Effector CD4-positive, alpha-beta T cell (primary cell): ENCODE measurements at places on chromosomes 2 and 18.

DNA sequence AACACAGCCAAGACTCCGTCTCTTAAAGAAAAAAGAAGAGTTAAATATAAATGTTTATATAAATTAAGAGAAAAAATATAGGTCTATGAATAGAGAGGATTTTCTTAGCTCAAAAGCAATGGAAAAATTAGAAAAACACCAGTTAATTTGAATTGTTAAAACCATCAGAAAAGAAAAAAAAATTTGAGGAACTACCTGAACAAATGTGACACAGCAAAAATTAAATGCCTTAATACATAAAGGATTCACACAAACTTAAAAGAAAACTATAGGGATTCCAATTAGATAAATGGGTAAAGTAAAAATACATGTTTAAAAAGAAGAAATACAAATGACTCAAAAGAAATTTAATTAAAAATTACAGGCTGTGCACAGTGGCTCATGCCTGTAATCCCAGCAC lies 147.9 kb upstream of the DNMT3A start:
- no peak for DNase-seq

GRCh38 chr18:67500522-67501205 lies 15.9 kb downstream of the DSEL start:
- no peak for DNase-seq

GRCh38 chr2:120822933-120823332 lies 87.3 kb downstream of the GLI2 start:
- no peak for DNase-seq

GRCh38 chr18:60809937-60810336 lies 437.4 kb upstream of the MC4R start:
- DNase-seq: no peak

DNA sequence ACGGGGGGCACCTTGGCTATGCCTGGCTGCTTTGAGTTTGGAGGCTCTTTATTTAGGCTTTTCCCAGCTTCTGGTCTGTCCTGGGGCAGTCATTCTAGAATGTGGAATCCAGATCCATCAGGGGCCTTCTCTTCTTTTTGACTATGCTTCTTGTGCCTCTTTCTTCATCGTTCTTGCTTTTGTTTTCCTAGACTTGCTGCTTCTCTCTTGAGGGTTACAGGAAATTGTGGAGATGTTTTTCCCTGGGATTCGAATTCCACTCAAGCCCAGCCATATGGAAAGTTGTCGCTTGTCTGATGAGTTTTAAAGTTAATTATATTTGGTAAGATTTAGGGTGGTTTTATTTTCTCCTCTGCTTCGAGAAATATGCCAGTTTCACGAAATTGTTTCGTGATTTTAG lies 2.4 kb downstream of the GLI2 start:
- DNase-seq: no peak

DNA sequence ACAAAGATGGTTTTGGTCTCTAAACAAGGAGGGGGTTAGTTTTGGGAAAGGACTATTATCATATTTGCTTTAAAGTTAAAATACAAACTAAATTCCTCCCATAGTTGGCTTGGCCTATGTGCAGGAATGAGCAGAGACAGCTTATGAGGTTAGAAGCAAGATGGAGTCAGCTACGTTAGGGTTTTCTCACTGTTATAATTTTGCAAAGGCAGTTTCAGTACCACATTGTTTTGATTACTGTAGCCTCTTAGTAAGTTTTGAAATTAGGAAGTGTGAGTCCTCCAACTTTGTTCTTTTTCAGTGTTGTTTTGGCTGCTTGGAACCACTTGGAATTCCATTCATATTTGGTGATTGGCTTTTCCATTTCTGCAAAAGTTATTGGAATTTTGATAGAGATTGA lies 23.4 kb downstream of the LCLAT1 start:
- no peak for DNase-seq

GRCh38 chr18:35888329-35888728 lies 84.2 kb upstream of the RMP24 start:
- DNase-seq: no peak

DNA sequence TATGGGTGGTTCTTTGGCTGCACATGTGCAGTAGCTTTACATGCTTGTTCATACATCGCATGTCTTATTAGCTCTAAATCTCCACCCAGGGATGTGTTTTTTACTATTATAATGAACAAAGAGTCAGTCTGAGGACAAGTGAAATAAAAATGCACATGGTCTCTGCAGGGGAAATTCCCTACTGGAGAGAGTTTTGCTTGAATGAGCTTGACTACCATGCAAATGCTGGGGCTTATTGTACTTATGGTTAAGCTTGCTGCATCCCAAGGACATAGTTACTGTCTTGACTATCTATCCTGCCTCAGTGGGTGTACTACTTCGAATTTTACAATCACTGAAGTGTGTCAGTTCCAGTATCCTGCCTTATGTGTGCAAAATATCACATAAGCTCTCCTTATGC lies 362.7 kb downstream of the TDRD15 start:
- DNase-seq: no peak

DNA sequence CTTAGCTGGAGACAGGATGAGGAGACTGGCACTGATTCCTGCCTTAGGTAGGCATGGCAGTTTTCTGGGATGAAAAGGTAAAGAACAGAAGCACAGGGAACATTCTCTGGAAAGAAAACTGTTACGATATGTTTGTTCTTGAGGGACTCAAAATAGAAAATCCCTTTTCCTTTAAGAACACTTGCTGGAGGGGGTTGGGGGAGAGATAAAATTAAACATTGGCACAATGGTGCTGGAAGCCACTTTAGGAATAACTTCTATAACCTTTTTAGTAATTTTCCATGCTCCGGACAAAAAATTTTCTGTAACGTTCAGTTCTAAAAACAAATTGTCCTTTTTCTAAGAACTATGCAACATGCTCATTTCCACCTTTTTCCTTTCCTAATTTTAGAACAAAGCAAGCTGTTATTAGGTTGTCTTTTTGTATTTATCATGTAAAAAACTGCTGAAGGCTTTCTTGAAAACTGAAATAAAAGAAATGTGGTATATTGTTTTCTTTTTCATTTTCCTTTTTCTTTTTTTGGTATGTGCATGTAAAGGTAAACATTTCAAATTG lies 343.8 kb downstream of the EPHA4 start:
- DNase-seq: no peak

- no peak for DNase-seq
These were observed 30.9 kb upstream of the GIGYF2 start for GRCh38 chr2:232666051-232666805.

DNA sequence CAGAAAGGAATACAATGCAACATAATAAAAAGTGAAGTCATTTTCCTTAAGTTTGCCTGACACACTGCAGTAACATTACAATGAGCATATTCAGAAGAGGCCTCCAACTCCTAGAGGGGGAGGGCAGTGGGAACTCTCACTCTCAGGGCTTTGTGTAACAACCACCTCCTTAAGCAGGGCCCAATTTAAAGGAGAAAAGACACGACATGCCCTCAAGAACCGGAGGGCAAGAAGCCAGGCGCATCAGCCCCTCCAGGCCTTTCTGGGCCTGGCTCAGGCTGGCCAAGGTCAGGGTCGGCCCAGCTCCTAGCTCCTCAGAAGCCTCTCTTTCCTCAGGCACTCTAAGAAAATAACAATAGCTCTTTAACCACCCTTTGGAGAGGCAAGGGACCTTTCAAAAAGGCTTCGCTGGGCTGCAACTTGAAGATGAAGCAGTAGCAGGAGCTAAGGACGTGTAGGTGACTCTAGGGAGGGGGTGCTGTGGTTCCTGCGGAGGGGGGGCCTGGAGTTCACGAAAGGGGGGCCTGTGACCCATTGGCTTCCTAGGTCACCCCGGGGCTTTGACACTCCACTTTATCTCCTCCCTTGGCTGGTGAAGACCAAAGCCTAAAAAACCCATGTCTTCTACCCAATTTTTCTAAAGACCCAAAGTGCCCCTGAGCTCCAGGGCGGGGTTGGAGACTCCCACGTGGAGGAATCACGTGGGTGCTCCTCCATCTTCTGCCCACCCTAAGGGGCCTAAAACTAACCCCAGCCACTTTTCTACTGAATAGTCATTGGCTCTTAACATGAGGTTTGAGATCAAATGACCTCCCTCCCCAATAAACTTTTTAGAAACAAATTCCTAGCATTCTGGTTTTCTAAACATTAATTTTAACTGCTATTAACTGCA lies 13.3 kb downstream of the SERTAD2 start:
- DNase-seq: no peak

GRCh38 chr2:231111987-231112386 lies 12.9 kb downstream of the HTR2B start:
- no peak for DNase-seq

DNA sequence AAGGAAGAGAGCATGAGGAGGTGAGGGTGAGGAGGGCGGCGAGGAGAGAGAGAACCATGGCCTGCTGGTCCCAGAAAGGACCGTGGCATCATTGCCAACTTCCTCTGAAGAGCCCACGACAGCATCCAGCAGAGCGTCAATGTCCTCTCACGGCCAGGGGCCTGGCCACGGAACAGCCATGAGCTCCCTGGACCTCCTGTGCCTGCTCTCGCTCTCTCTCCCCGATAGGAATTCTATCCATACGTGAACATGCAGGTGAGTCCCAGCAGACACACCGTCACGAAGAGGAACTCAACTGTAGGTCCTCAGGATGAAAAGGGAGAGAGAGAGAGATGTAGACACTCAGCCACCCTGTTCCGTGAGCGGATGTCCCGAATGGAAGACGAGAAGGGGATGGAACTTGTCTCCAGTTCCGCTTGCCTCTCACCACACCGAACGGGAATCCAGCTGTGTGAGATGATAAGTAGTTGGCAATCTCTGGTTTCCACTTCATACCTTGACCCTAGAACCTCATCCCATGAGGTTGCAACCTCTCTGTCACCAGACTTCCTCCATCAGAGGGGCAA lies 107.6 kb downstream of the TNS1 start:
- no peak for DNase-seq

DNA sequence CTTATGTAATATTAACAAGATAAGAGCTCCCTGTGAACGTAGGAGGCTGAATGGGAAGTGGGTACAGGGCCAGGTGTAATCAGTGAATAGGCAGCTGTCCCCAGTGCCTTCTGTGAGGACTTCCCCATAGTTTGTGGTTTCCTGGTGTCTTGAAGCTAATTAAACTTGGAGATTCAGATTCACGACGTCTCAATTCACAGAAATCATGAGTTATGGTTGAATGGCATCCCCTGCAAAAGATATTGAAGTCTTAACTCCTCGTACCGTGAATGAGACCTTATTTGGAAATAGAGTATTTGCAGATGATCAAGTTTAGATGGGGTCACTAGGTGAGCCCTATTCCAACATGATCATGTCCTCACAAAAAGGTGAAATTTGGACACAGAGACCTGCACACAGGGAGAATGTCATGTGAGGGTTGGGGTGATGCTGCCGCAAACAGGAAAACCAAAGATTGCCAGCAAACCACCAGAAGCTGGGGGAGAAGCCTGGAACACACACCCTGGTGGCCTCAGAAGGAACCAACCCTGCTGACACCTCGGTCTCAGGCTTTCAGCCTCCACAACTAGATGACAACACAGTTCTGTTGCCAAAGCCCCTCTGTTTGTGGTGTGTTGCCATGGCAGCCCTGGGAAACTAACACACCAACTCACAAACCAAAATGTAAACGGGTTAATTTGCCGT lies 13.2 kb downstream of the ARL4C start:
- DNase-seq: peak; percentile 78

- DNase-seq: no peak
These were observed 351.0 kb upstream of the POU3F3 start for GRCh38 chr2:104502901-104503300.

GRCh38 chr2:6993229-6993640 lies 76.0 kb downstream of the RNF144A start:
- DNase-seq: no peak

DNA sequence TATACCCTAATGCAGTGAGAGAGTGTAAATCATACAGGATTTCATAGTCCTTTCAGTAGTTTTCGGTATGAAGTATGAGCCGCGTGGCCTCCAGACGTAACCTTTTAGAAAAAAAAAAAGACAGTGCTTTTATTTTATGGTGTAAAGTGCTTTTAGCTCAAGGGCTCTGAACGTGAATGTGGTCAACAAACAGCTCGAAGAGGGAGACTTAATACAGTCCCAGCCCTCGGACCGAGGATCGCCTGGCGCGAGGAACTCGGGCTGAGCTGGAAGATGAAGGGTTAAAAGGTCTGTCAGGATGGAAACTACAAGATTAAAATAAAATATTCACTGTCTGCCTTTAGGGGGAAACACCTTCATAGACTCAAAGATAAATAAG lies 4.0 kb upstream of the BCL11A start:
- no peak for DNase-seq

DNA sequence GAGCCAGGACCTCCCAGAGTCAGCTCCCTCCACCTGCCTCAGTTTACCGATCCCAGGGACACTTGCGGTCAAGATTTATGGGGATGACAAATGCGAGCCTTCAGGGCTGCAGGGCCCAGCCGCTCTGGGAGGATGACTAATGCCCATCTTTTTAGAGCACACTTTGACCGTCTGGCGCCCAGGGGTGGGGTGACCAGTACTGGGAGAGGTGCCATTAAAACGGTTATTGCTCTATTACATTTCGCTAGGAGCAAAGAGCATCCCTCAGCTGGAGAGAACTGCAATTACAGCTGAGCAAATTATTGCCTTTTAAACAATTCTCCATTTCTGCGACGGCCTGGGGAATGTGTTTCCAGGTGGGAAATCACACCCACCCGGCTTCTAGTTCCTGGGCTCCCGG lies 42.6 kb upstream of the HPCAL1 start:
- DNase-seq: no peak

- DNase-seq: no peak
These were observed 377.1 kb upstream of the SLC39A10 start for GRCh38 chr2:195279840-195280427.

DNA sequence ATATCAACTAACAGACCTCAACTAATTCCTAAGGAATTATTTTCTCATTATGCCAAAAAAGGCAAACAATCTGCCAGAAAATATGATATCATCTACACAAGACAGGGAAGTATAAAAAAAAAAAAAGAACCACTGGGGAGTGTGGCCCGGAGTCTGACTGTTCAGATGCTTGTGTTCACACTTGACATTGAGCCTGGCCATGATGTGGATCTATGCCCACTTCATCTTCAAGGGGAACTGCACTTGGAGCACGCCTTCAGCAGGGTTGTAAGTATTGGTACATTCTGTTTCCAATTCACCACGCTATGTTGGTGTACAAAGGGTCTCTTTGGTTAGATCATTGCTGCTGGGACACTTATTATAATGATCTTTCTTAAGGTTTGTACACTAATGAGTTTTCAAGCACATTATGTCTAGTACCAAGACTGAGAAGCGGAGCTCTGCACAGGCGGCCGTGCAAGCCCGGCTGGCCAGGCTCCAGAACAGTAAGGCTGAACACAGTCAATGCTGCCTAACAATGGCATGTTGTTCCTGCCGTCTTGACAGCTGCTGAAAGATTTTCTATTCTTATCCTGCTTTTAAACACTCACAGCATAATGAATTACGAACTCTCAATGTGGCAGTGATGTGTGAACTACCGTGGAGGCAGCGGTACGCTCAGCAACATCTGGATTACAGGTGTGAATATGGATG lies 788.4 kb upstream of the SOX11 start:
- DNase-seq: no peak

- DNase-seq: no peak
These were observed 55.9 kb downstream of the FAM178B start for GRCh38 chr2:96930351-96931010.

DNA sequence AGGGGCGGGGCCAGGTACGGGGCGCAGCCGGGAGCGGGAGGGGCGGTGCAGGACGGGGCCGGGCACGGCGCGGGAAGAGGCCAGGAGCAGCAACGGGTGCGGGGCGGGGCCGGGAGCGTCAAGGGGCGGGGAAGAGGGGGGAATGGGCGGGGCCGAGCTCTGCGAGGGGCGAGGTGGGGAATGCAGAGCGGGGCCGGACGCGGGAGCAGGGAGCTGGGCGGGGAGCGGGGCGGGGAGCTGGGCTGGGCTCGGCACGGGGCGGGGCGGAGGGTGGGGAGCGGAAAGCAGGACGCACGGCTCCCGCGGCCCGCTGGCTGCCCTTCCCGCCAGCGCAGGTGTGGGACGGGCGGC lies at the start of gene IMPA2:
Gene IMPA2, plus strand, starts transcription at position 316 of the 351 bp plus-strand sequence. CDS start 163 bp downstream, outside the sequence.
- DNase-seq: no peak
